ENCODE measurements at places on chromosomes 6 and 20. TPM values are rescaled to one million over a fixed set of nuclear protein-coding genes. Genes with fewer than 3 reads are reported as not detected.

OR2H2 gene
- total RNA-seq = not detected

RHAG gene
- not detected for total RNA-seq

NKX2-4 gene
- not detected for total RNA-seq

CUL9 gene
- total RNA-seq = 29.6 TPM

GINS1 gene
- total RNA-seq = 15.2 TPM

NFYA gene
- total RNA-seq = 16.2 TPM

NKX2-2 gene
- not detected for total RNA-seq

SGK2 gene
- not detected for total RNA-seq

NFKBIL1 gene
- 16.3 TPM for total RNA-seq

RRAGD gene
- total RNA-seq = 1.5 TPM

LY6G6C gene
- 1.5 TPM for total RNA-seq

CALHM4 gene
- not detected for total RNA-seq

RGS19 gene
- total RNA-seq = 21.4 TPM

RUNX2 gene
- total RNA-seq = 2.5 TPM

SLC25A27 gene
- 3.1 TPM for total RNA-seq

TAAR2 gene
- not detected for total RNA-seq

SPEF1 gene
- total RNA-seq = not detected

E2F1 gene
- 7.1 TPM for total RNA-seq

RAD21L1 gene
- not detected for total RNA-seq

GJE1 gene
- not detected for total RNA-seq

BHLHE23 gene
- total RNA-seq = not detected

UTRN gene
- 19.2 TPM for total RNA-seq

TPBG gene
- 80.9 TPM for total RNA-seq

MOXD1 gene
- total RNA-seq = 0.88 TPM

CCDC170 gene
- total RNA-seq = 0.07 TPM

Measured in airway epithelial cell (primary cell).